Stimulated activated CD8-positive, alpha-beta memory T cell treated with anti-CD3 and anti-CD28 coated beads, Interleukin-7, amount 100 ng/mL, for 1 hour (primary cell): ENCODE measurements at places on chromosomes 4 and X.

DNA sequence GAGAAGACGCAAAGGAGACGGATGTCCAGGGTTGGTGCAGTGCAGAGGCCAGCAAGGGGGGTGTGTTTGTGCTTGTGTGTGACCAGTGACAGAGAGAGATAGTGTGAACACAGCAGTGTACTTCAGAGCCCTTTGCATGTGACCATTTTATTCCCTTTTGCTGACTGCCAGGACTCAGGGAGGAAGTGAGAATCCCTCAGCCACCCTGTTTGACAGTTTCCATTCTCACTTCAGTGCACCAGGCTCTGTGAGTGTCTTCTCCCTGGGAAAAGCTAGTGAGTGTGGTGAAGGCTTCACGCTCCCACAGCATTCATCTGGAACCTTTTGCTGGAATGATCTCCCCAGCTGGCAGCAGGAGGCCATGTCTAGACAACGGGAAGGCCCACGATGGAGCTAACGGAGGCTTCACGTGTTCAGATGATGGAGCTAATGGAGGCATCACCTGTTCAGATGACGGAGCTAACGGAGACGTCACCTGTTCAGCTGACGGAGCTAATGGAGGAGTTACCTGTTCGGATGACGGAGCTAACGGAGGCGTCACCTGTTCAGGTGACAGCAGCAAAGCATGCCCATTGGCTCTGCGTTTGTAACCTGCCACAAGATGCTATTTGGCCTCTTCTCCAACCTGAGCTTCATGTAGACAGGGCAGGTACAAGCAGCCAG lies 195.4 kb downstream of the AFAP1 start:
- DNase-seq: no peak

DNA sequence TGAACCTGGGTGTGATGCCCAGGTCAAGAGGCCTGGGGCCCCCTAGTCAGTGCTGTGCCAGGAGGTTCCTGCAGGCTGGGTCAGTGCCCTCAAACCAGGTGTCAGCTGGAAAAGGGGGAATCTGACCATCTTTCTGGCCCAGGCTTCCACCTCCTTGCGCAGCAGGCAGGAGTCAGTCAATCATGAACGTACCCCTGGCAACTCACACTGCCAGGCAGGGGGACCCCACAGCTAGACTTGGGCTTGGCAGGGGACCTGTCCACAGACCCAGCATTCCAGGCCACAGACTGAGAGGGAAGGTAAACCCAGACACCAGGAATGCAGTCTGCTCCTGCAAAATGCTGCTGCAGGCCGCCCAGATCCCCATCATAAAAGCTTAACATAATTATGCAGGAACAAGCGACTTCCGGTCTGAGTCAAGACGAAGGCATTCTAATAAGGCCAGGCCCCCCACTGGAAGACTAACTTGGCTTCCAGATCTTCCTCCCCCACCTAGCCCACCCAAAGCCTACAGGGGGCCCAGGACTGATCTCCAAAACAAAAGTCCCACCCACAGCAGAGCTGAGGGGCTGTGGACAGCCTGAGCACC lies 156.3 kb downstream of the BCOR start:
- no peak for DNase-seq

GRCh38 chrX:68398291-68398690 lies 35.0 kb downstream of the OPHN1 start:
- DNase-seq: no peak

DNA sequence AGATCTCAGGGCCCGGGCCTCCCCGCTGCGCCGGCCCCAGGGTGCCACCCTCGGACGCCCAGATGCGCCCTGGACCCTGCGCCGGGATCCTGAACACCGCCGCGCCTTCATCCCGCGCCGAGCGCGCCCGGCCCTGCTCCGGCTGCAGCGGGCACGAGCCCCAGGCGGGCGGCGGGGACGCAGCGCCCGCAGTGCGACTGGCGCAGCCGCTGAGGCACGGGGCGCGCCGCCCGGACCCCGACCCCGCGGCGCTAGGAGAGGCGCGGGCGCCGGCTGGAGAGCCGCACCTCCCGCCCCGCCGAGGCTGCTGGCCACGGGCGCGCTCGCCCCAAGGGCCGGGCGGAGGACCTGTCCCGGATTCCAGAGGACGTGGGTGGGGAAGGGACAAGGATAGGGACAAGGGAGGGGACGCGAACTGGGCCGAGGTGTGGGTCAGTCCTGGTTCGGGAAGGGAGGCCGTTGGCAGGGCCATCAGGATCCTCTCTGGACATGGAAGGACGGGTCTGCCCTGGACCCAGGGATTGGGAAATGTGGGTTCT lies 1.1 kb downstream of the ZFYVE28 start:
- DNase-seq: no peak

DNA sequence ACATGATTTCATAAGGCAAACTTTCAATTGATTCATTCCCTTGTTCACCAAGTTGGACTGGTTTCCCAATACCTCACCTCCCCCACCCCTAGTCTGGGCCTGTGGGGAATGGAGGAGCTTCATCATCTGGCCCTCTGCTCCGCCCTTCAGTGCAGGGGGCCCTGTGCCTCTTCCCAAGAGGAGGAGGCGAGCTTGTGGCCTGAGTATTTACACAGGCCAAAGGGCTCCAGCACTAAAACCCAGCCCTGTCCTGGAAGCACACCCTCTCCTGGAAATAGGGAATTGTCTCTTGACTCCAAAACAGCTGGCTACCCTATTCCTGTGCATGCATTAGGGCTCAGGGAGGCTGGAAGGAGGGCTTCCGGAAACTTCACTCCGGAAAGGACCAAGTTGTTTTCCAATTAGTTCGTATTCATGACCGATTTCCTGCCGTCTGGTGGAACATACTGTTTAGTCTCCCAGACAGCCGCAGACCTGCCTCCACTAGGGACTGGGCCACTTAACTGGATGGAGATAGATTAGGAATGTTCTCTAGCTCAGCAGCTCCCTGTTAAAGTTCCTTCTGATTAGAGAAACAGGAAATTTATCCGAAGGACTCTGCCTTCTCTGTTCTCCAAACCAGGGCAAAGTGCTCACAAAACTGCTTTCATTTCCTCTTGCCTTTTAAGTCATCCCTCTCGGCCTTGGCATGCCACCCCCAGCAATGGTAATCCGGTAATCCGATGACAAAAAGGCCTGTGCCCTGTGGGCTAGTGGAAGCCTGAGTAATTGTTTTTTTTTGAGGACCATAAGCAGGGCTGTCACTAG lies 5.8 kb downstream of the SRPX2 start:
- no peak for DNase-seq

DNA sequence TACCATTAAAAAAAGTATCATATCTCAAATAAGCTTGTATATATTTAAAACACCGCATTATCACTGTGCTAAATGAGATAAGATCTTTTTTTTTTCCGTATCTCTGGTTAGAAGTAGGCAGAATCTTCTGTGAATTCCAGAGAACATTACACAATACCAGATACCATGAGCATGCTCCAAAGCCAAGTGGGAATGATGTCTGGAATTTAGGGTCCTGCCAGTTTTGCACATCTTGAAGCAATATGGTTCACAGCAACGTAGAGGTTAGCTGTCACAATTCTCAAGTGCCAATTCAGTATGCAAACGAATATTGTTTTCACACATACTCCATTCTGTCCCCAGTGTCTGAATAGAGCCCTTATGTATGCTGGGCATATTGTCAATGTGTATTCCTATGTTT lies 127.5 kb upstream of the NEIL3 start:
- DNase-seq: no peak

DNA sequence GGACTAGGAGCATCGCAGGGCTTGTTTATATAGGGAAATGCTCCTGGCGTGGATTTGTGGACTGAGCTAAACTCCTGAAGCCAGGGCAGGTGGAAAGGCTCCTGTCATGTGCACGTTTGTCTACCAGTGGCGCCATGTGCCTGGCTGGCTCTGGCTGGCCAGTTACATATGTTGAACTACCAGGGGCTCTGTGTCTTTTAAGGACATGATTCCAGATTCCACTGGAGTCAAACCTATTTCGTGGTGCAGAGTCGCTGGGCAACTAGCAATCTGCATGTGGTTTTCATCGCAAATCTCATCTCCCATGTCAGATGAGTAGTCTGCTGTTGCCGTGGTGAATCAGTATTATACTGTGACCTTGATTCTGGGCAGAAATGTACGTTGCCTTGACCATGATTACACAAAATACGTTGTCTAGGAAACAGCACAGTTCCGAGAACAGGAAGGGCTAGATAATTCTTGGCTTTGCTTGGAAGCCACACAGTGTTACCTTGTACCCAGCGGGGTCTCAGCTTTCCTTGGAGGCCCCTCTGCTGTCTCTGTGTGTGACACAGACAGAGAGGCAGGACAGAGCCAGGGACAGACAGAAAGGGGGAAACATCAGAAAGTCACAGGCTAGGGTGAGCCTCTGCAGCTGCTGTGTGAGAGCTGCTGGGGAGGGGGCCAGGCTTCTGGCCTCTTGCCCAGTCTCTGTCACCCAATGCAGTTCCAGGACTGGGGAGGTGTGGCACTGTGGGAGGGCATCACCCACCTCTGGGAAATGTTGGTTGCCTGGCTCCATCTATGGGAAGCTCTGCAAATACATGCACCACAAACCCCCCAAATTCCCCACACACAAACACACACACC lies 19.2 kb downstream of the PNMA6E start:
- no peak for DNase-seq

DNA sequence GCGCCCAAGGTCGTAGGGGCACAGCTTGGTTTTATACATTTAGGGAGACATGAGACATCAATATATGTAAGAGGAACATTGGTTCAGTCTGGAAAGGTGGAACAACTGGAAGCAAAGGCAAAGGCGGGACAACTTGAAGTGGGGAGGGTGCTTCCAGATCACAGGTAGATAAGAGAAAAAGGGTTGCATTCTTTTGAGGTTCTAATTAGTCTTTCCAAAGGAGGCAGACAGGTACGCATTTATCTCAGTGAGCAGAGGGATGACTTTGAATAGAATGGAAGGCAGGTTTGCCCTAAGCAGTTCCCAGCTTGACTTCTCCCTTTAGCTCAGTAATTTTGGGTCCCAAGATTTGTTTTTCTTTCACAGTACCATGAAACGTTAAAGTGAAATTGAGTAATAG lies 223.2 kb downstream of the FAM47A start:
- no peak for DNase-seq

- no peak for DNase-seq
Measured at GRCh38 chr4:183834252-183834651, 70.9 kb upstream of the STOX2 start.

- no peak for DNase-seq
Measured at GRCh38 chrX:31893525-31893924, 821.7 kb upstream of the FTHL17 start.

- no peak for DNase-seq
Measured at GRCh38 chr4:2734612-2735011, 21.5 kb downstream of the TNIP2 start.

- no peak for DNase-seq
Measured at GRCh38 chr4:142840516-142841123, 5.5 kb downstream of the INPP4B start.
